ENCODE measurements at places on chromosomes 1 and 21.

GRCh38 chr1:209895709-209896108 lies 42.3 kb upstream of the SYT14 start:
- no peak for DNase-seq

DNA sequence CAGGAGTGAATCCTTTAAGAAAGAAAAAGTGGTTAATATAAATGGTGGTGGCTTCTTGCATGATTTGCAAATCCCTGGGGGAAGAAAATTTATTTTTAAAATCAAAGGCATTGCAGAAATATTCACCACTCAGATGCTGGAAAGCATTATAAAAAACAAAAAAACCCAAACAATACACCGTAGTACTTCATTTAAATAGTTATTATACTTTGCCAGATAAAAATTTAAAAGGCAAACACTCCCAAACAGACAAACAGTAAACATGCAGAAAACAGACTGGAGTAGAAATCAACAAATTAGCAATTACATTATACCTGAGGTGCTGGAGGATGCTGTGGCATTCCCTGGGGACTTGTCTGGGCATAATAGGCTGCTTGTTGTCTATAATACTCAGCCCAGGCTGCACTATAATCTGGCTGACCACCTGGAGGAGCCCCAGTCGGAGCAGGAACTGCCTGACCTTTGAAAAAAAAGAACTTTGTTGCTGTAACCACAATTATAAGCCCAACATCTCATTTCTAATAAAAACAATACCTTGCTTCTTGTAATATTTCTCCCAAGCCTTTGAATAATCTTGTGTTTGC lies 29.9 kb downstream of the FUBP1 start:
- DNase-seq: no peak

DNA sequence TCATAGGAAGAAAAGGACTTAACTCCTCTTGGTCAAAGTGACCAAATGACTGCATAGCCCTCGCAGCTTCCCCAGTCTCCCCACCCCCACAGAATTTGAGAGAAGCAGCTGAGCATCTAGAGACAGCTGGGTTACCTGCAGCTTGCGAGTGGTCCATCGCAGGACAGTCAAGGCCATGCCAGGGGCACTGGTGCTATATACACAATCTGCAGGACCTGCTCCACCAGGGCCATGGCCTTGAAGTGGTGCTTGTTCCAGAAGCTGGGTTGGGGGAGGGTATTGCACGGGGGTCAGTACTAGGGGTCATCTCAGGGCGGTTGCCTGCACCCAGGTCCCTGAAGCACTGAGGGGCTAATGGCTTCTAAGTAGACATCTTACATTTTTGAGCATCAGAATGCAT lies 10.4 kb downstream of the MRTO4 start:
- no peak for DNase-seq

- DNase-seq: no peak
These were observed 631.4 kb downstream of the SMYD3 start for GRCh38 chr1:245875581-245876261.

Measured in CD4-positive, alpha-beta T cell (primary cell).